ENCODE measurements at places on chromosomes 12 and 14. TPM values are rescaled to one million over a fixed set of nuclear protein-coding genes. Genes with fewer than 3 reads are reported as not detected.

DNA sequence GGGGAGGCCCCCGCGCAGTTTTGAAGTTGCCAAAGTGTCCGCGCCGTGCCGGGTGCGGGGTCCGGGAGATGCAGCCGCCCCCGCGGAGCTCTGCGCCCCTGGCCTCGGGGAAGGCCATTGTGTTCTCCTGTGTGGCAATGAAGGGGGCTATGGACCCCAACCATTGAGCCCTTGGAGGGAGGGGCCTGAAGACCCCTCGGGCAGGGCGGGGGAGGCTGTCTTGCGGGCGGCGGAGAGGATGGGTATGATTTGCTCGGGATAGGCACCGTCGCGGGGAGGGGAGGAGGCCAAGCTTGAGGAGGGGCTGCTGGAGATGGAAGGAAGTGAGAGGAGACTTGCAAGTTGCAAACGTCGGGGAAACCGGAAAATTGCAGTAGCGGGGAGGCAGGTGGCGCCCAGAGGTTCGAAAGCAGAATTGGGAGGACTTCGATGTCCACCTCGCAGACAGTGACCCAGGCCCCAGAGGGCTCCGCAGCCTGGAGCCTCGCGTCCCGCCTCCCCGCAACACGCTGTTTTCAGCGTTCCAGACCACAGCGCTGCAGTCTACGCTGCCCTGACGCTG, 25.4 kb downstream of the BCL11B start:
- DNase-seq, result peak; percentile 82

DNA sequence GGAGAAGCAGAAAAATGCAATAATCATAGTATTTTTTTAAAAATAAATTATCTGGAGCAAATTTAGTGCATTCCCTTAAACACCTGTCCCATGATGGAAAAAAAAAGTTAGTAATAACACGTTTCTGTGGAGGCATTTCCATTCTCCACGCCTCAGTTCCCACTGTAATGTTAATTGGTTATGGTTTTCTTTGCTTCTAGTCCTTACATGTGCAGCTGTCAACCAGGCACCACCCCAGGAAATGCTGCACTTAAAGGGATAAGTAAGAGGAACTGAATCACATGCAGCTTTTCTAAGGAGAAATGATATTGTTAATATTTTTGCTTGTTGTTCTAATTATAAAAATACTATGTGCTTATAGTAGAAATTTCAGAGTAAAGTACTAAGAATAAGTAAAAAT, 240.3 kb downstream of the ZFP36L1 start:
- DNase-seq, result no peak

GRCh38 chr12:46395388-46395787, 22.8 kb upstream of the SLC38A2 start:
- no peak for DNase-seq

DNA sequence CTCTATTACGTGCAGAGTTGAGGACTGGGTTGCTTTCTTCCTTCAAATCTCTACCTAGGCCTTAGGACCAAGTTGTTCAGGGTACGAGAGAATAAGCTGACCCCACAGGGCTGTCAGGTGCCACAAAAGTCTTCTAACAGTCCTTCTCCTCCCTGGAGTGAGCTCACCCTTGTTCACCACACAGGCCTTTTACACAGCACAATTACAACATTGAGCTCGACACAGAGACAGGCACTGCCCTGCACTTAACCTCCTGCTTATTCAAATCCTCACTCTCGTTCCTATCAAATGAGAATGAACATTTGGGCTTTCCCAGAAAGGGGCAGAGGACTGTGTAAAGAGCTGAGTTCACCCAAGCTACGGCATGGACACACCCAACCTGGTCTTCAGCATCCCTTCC, 2.4 kb downstream of the GALNT6 start:
- DNase-seq, result no peak

DNA sequence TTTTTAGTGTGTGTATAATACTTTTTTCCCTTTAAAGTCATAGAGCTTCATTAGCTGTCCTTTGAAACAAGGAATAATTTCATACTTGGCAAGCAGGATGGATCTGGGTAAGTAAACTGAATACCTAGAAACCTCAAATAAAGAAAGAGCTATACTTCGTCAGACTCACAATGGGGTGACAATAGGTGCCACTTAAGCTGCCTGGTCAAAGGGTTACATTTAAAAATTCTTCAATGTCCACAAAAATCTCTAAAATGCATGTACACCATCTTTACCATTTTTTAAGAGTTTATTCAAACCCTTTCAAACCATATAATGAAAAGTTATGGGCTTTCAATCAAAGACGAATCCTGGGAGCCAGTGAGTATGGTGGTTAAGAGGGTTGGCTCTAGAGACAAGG, 3.1 kb downstream of the GIT2 start:
- no peak for DNase-seq

GRCh38 chr12:52191841-52192791, at the start of gene KRT80:
Gene KRT80 (minus strand): TSS chr12:52192014. CDS start chr12:52191902, 112 bp downstream.
- no peak for DNase-seq

DNA sequence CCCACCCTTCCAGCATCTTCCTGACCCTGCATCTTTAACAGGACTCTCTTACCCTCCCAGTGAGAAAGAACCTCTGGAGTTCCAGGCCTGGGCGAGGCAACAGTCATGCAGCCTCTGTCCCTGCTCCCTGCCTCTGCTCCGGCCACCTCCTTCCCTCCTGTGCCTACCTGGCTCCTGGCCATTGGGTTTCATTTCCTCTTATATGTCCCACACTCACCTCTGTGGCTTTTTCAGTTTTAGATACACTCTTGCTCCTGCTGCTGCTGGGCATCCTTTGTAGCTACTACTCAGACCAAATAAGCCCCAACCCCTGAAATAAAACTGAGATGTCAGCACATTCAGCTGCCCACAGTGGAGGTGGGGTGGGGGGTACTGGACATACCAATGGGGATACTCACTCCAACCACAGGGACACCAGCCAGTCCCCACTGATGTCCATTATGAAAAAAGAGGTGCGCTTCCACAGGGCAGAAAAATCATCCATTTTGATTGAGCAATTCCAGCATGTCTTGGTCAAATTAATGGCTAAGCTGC, 99.1 kb upstream of the NRXN3 start:
- DNase-seq, result no peak

DNA sequence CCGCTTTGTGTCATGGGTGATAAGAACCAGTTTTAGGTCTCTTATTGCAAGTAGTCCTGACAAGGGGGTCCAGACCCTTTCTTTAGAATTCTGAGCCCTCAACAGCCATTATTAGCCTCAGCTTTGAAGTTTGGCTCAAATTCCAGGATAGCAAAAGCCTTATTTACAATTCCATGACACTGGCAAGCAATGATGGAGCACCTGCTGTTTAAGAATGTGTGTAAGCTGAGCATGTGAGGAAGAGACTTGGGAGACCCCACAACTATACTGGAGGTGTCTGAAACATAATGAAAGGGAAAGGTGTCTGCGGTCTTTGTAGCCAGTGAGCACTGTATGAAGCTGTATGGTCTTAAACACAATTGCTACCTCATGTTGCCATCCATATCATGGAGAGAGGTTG, 119.8 kb downstream of the TBX5 start:
- DNase-seq, result no peak

NUP37 gene
- 10.6 TPM for total RNA-seq

TOMM20L gene
- 0.66 TPM for total RNA-seq

ANO4 gene
- total RNA-seq, result not detected

TAS2R43 gene
- 2.1 TPM for total RNA-seq

SLC4A8 gene
- 9.8 TPM for total RNA-seq

PLCZ1 gene
- not detected for total RNA-seq

CLEC4D gene
- total RNA-seq, result not detected

SCN8A gene
- total RNA-seq, result 0.65 TPM
